ENCODE measurements at places on chromosomes 1 and 21.

- H3K4me1 ChIP-seq: peaks cover 9% of the 10 kb centered on the region
- H3K4me3 ChIP-seq: no peak overlapping the region
- DNase-seq: peak; percentile 15
- H3K36me3 ChIP-seq: no peaks in the 10 kb centered on the region
- no peaks in the 10 kb centered on the region for H3K27me3 ChIP-seq
- no peak overlapping the region for H3K27ac ChIP-seq
Measured at GRCh38 chr1:229347528-229347927, 4.7 kb upstream of the CCSAP start.

GRCh38 chr1:213362598-213362997, 311.6 kb downstream of the RPS6KC1 start:
- no peaks in the 10 kb centered on the region for H3K4me1 ChIP-seq
- no peaks in the 10 kb centered on the region for H3K27me3 ChIP-seq
- H3K4me3 ChIP-seq: no peak overlapping the region
- H3K36me3 ChIP-seq: no peaks in the 10 kb centered on the region

GRCh38 chr1:18724801-18725200, 94.2 kb downstream of the PAX7 start:
- no peak overlapping the region for H3K4me3 ChIP-seq
- DNase-seq: no peak
- H3K27me3 ChIP-seq: peaks cover 7% of the 10 kb centered on the region

- no peaks in the 10 kb centered on the region for H3K36me3 ChIP-seq
- no peak for DNase-seq
- no peak overlapping the region for H3K4me3 ChIP-seq
- H3K27me3 ChIP-seq: no peaks in the 10 kb centered on the region
- H3K27ac ChIP-seq: no peak overlapping the region
Measured at GRCh38 chr21:33783187-33783979, 132.2 kb downstream of the ATP5PO start.

DNA sequence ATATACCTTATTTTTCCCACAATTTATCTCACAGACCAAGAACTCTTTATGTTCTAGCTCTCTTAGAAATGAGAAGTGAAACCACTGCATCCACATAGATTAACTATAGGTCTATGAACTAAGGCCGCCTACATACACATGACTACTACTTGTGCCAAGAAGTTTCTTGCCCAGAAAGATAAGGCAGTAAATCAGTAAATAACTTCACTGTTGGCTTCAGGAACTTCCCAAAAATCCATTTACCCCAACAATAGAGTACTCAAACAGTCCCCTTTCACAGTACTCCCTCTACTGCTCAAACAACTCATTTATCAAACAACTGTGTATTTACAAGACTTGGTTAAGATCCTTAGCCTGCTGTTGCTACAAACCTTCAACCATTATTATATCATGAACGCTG, 96.5 kb downstream of the NME7 start:
- no peaks in the 10 kb centered on the region for H3K36me3 ChIP-seq
- no peaks in the 10 kb centered on the region for H3K4me1 ChIP-seq
- no peak overlapping the region for H3K4me3 ChIP-seq

- H3K4me1 ChIP-seq: peaks cover 7% of the 10 kb centered on the region
- H3K27me3 ChIP-seq: no peaks in the 10 kb centered on the region
Measured at GRCh38 chr1:3603156-3603555, 8.2 kb downstream of the MEGF6 start.

GRCh38 chr1:89842567-89843272, 21.9 kb downstream of the LRRC8D start:
- H3K4me3 ChIP-seq: peak overlapping the region; percentile 45
- H3K4me1 ChIP-seq: peaks cover 24% of the 10 kb centered on the region
- H3K36me3 ChIP-seq: no peaks in the 10 kb centered on the region
- H3K27me3 ChIP-seq: no peaks in the 10 kb centered on the region

- no peak overlapping the region for H3K27ac ChIP-seq
- H3K4me3 ChIP-seq: no peak overlapping the region
- H3K36me3 ChIP-seq: no peaks in the 10 kb centered on the region
- DNase-seq: no peak
- H3K4me1 ChIP-seq: peaks cover 62% of the 10 kb centered on the region
Measured at GRCh38 chr1:64479874-64480273, 9.9 kb downstream of the CACHD1 start.

- no peaks in the 10 kb centered on the region for H3K36me3 ChIP-seq
- no peaks in the 10 kb centered on the region for H3K27me3 ChIP-seq
- DNase-seq: peak; percentile 10
- peaks cover 36% of the 10 kb centered on the region for H3K4me1 ChIP-seq
- H3K27ac ChIP-seq: peak within 1 kb of the TSS; percentile 60
Measured at GRCh38 chr1:99645699-99646531, at the start of gene PALMD. Gene PALMD, plus strand, starts transcription at chr1:99646113. Its CDS starts 205 bp downstream, at chr1:99646318.

GRCh38 chr1:51316113-51316845, 14.1 kb downstream of the TTC39A start:
- H3K4me3 ChIP-seq: no peak overlapping the region
- H3K27ac ChIP-seq: peak overlapping the region; percentile 1
- H3K36me3 ChIP-seq: no peaks in the 10 kb centered on the region
- H3K4me1 ChIP-seq: peaks cover 29% of the 10 kb centered on the region

DNA sequence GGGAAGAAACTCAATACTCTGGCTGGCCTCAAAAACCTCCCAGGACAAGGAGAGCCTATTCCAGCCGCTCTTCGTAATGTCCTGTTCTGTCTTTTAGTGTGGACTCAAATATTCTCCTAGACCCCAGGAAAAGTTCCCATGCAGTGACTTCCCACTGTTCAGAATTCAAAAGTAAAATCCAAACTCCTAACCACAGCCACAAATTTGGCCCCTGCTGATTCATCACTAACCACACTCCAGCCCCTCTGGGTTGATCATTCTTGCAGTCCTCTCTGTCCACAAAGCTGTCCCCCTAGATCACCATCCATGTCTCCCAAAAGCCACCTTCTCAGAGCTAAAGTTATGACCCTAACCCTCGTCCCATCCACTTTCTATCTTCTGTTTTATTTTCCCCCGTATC, 5.1 kb downstream of the CTNNBIP1 start:
- no peaks in the 10 kb centered on the region for H3K36me3 ChIP-seq
- no peak overlapping the region for H3K4me3 ChIP-seq
- H3K4me1 ChIP-seq: peaks cover 50% of the 10 kb centered on the region
- DNase-seq: no peak
- H3K27ac ChIP-seq: no peak overlapping the region

DNA sequence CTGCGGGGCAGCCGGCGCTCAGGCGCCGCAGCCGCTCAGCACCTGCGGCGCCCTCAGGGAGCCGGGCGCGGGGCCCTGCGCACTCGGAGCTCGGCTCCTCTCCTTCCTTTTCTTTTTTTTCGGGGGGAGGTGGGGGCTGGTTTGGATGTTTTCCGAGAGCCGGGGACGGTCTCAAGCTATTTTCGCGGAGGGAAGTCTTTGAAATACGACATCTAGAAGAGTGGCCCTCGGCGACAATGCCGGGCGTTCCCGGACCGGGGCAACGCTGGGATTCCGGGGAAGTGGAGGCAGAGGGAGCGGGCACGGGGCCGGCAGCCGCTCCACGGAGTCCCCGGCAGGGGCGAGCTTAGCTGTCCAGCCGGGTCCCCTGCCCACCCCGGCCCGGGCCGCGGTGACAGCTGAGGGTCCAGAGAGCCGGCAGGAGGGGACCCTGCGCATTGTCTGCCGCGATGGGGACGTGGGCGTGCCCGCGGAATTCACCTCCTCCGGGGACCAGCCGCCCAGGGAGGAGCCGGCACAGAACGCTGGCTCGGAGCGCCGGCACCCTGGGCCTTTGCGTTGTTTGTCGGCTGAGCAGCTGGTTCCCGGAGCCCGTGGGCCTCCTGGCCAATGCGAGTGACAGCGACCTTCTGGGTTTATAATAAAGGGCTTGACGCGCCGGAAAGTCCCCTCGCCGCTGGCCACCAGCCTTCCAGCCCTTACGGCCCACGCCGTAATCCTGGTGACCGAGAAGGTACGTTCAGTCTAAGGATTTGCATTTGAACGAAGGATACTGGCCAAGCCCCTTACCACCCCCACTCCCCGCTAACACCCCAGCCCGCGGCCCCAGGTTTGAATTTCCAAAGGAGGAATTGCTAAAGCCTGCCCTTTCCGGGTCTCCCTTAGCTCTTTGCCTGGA, 582 bp downstream of the SLC37A1 start:
- DNase-seq: peak; percentile 71
- H3K4me1 ChIP-seq: peaks cover 20% of the 10 kb centered on the region
- H3K27me3 ChIP-seq: no peaks in the 10 kb centered on the region
- no peaks in the 10 kb centered on the region for H3K36me3 ChIP-seq

- no peaks in the 10 kb centered on the region for H3K4me1 ChIP-seq
- no peak for DNase-seq
- H3K27me3 ChIP-seq: no peaks in the 10 kb centered on the region
- no peaks in the 10 kb centered on the region for H3K36me3 ChIP-seq
- no peak overlapping the region for H3K27ac ChIP-seq
- no peak overlapping the region for H3K4me3 ChIP-seq
Measured at GRCh38 chr1:165659581-165659895, 28.5 kb downstream of the MGST3 start.

DNA sequence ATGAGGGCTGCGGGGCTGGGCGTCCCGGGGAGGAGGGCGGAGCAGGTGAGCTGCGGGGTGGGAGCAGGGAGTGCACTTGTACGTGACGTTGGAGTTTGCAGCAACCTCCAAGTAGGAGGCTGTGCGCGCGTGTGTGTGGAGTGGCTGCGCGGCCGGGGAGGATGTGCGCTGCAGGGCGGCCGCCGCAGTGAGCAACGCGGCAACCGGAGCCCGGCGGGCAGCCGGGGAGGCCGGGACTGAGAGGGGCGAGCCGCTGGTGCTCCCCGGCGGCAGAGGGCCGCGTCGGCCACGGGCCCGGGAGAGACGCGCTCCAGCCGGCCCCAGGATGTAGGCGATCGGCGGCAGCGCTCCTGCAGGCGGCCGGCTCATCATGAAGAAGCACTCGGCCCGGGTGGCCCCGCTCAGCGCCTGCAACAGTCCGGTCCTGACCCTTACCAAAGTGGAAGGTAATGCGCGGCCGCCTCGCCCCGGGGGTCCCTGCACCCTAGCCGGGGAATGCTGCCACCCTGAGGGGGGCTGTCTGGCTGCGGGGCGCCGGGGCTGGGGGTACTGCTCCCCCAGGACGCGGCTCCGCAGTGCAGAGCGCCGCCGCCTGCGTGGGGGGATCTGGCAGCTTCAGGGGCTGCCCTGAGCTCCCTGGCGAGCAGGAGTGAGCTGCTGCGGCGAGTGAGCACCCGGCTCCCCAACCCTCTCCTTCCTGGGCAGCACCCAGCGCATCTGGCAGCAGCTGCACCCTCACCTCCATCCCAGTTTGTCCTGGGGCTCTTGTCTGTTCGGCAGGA, 158.9 kb upstream of the COA6 start:
- H3K36me3 ChIP-seq: no peaks in the 10 kb centered on the region
- peak overlapping the region; percentile 94 for H3K27ac ChIP-seq
- H3K27me3 ChIP-seq: no peaks in the 10 kb centered on the region
- peak overlapping the region; percentile 20 for H3K4me3 ChIP-seq

GRCh38 chr1:202310071-202310725, 31.5 kb downstream of the UBE2T start:
- H3K36me3 ChIP-seq: no peaks in the 10 kb centered on the region
- no peak overlapping the region for H3K27ac ChIP-seq
- no peak overlapping the region for H3K4me3 ChIP-seq
- H3K4me1 ChIP-seq: no peaks in the 10 kb centered on the region
- DNase-seq: no peak
- no peaks in the 10 kb centered on the region for H3K27me3 ChIP-seq

DNA sequence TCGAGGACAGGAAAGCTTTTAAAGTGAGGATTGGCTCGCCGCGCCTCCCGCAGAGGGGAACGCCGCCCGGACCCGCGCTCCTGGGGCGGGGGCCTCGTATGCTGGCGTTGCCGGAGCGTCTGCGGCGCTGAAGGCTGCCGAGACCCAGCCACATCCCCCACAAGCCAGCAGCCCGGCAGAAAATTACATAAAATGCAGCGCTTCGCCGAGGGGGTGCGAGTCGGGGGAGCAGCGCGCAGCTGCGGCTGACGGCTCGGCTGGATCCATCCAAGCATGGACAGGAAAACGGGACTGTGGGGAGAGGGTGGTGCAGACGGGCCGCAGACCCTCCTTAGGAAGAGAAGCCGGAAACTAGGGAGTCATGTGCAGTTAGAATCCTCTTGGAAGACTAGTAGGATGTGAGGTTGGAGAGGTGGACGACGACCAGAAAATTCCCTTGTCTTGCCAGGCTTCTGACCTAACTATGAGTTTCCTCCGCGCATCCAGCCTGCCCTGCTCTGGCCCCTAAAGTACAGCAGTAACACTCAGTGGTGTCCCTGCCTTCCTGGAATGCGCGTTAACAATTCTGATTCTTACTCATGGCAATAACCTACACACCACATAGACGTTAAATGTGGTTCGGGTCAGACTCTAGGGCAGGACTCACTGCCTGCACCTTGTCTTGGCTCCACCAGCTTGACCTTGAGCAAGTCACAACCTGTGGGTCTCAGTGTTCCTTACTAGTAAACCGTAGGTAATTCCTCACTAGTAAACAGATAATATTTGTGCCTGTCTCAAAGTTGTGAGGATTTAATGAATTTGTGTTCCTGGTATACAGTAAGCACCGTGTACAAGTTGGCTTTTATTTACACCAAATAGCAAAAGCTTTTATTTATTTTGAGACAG, 953 bp upstream of the BRWD1 start:
- peak overlapping the region; percentile 83 for H3K4me3 ChIP-seq
- H3K4me1 ChIP-seq: peaks cover 27% of the 10 kb centered on the region
- H3K27ac ChIP-seq: peak overlapping the region; percentile 94
- H3K36me3 ChIP-seq: no peaks in the 10 kb centered on the region

- no peak overlapping the region for H3K4me3 ChIP-seq
- no peak for DNase-seq
- H3K36me3 ChIP-seq: no peaks in the 10 kb centered on the region
Measured at GRCh38 chr21:36148886-36149285, 7.7 kb upstream of the DOP1B start.

GRCh38 chr21:45043541-45044020, 30.8 kb upstream of the ADARB1 start:
- H3K27me3 ChIP-seq: no peaks in the 10 kb centered on the region
- no peak for DNase-seq
- no peak overlapping the region for H3K27ac ChIP-seq
- H3K4me1 ChIP-seq: no peaks in the 10 kb centered on the region
- no peak overlapping the region for H3K4me3 ChIP-seq

DNA sequence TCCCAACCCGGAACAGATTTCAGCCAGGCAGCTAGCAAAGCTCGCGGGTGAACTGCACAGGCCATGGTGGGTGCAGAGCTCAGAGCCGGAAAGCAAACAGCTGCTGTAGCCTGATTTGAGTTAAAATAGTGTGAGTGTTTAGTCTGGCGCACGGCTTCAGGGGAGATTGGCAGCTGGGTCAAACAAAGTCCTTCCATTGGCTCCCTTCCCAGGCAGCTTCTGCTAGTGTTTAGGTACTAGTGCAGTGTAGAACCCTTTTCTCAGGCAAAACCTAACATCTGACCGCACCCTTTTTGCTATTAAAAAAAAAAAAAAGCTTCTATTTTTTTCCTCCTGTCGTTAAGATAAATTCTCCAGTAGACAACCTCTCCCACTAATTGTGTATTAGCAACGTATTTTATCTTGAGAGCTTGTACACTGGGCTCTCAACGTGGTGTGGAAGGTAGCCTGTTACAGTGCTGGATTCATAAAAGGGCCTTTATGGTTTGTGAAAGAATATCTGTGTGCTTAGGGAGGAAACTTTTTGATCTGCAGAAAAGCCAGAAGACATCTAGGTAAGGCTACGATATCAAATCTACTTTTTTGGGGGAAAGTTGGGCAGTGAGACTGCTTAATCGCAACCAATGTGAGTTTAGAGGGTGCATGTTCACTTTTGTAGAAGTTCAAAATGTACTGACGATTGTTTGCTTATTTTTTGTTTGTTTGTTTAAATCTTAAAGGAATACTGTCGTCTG, 689.6 kb downstream of the USP25 start:
- H3K27me3 ChIP-seq: no peaks in the 10 kb centered on the region
- H3K4me3 ChIP-seq: no peak overlapping the region
- peak; percentile 94 for DNase-seq
- H3K27ac ChIP-seq: peak overlapping the region; percentile 73

GRCh38 chr1:230906226-230906625, 37.9 kb upstream of the C1orf198 start:
- no peak overlapping the region for H3K4me3 ChIP-seq
- no peaks in the 10 kb centered on the region for H3K27me3 ChIP-seq
- H3K36me3 ChIP-seq: no peaks in the 10 kb centered on the region
